ENCODE measurements at places on chromosomes 2 and 18.

DNA sequence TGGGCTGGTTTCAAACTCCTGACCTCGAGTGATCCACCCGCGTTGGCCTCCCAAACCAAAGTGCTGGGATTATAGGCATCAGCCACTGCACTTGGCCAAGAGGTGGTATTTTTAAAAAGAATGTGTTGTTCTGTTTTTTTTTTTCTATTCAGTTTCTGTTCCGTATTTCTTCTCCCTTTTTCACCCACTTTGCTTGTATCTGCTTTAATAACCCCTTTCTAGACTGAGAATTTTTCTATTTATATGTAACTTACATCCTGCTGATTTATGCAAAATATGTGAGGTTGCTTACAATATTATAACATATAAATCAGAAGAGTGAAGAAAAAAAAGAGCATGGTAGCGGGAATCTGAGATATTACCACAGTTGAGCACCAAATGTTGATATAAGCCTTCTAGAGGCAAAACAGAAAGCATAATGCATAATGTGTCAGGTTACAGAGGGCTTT lies 17.2 kb upstream of the LYPD6B start:
- DNase-seq: no peak

DNA sequence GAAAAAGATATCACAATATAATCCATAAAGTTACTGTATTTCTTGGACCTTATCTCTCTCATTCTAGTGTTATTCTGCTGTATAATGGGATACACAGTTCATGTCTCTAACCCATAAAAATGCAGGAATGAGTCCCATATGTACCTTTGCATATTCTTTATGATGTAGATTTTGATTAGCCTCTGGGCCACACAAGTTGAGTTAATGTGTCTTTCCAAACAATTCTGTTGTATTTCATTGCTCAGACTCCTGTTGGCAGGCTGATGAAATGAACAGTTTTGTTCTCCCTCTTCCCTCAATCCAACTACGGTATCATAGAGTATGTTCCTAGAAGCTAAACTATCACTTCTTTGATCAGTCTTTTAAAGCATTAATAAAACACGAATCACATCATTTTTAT lies 113.2 kb upstream of the SATB2 start:
- no peak for DNase-seq

DNA sequence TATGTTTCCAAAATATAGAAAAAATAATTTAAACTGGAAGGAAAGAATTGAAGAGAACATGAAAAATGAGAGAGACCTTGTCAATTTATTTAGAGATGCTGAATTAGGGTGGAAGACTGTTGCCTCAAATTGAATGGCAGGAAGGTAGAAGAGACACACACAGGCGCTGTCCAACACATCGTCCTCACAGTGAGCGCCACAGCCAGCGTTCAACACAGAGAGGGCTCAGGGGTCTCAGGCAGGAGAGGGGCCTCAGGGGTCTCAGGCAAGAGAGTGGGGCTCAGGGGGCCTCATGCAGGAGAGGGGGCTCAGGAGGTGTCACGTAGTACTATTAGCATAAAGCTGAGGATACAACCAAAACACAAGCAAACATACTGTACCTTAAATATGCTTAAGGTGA lies 65.7 kb downstream of the TMEM18 start:
- no peak for DNase-seq

DNA sequence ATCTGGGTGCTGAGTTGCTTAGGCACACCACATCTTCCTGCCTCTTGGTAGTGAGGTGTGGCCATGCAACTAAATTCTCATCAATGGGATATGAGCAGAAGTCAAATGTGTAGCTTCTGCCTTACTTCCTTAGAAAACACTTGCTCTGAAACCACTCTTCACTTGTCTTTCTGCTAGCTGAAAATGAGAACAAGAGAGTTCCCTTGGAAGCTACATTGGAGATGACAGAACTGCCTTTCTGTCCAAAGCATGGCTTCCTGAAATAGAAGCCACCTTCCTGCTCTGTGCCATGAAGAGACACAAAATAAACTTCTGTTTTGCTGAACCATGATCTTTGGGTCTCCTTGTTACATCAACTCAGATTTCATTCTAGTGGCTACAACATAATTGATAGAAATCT lies 659.9 kb downstream of the IRS1 start:
- DNase-seq: no peak

DNA sequence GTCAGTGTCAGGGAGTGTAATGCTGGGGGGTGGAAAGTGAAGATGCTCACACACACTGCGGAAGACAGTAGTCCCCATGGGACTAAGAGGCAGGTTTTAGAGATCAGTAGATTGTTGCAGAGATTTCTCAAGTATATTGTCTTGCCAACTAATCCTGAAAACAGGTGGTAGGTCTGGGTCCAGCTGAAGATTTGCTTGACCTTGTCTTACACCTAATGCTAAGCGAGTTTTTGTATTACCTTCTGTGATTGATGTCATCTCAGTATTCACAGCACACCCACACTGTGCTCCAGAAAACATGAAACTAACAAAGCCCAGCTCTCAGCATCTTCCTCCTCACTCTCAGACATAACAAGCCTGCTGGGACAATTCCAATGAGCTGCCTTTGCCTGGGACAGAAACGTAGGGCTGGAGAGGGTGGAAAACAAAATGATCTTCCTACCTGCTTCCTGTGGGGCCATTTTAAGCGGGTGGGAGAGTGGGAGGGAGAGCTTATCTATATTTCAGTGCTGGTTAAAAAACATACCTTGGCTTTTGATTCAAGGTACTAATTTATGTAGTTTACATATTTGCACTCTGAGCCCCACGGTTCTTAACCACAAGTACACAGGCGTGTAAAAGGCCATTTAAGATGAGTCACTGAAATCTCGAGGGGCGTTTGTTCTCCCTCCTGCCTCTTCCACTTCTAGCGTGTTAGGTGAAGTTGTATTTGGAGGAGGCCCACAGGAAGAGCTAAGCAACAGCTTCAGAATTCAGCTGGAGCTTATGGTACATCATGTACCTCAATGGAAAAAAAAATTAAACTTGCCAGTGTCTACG lies 23.1 kb upstream of the RBMS1 start:
- peak; percentile 67 for DNase-seq

- no peak for DNase-seq
Measured at GRCh38 chr2:127451981-127452380, 33.8 kb downstream of the PROC start.

DNA sequence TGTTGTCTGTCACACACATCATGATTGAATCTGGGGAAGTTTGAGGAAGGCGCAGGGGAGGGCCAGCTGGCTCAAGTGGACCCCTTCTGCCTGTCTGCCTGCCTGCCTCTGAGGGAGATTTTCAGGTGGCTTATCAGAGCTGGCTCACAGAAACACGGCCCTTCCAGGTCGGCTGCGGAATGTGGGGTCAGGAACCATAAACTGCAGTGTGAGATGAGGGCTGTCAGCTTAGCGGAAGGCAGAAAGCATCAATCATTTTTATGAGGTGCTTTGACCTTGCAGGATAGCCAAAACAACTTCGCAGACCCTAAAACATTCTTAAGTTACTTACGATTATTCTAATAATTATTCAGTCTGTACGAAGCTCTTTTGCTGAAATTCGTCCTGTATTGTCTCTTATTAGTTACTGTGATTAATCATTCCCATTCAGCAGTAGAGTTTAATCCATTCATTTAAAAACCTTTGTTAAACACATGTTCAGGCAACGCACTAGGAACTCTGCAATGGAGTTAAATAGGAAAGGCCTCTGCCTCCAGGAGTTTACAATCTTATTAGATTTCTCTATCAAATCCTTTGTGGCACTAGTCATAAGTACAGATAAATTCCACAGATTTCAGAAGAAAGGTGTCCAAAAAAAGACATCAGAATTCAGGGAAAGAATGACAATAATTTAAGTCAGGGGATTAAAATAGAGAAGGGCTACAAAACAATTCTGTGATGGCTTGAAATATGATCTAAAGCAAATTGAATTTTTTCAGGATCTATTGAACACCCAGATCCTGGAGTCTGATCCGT lies 371.6 kb downstream of the HRH4 start:
- peak; percentile 65 for DNase-seq

DNA sequence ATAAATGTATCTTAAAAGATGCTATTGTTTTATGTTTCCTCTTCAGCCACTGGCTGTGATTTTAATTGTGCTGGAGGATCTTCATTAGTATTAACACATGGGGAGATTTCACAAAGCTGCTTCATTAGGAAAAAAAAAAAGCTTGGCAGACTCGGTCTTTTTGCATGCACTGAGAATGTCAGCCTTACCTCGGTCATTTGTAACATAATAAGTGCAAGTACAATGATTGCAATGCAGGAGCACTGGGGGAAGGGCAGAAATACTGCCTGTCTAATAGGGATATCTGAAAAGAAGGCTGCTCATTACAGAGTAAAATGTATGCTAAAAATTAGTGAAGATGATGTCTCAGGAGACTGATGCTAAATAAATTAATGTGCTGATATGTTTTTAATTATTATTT lies 1.3 kb upstream of the BAZ2B start:
- peak; percentile 53 for DNase-seq

DNA sequence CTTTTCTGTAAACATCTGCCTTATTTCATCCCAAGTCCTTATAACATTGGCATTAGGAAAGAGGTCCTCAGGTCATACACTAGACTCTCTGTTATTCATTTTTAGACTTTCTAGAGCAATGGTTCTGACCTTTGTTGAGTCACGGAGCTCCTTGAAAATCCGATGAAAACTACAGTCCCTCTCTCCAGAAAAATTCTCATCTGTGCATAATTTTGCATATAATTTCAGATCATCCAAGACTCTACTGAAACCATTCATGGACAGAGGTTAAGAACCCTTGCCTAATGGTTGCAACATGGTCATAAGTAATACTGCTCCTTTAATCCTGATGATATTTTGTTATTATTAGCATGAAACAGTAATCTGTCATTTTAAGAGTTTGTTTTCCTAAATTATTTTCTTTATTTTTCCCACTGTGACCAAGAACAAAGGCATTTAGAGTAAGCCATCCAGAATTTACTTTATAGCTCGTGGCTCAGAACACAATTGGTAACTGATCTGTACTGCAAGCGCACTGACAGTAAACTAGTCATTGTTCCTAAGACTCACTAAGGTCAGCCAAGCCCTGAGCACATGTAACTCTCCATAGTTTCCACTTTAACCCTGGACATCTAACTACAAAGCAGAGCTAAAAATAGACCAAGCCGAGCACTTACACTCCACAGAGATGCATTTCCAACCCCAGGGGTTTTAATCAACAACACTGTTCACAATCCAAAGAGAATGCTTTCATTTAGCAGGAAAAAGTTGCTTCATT lies 8.4 kb downstream of the MYOM1 start:
- DNase-seq: peak; percentile 7

DNA sequence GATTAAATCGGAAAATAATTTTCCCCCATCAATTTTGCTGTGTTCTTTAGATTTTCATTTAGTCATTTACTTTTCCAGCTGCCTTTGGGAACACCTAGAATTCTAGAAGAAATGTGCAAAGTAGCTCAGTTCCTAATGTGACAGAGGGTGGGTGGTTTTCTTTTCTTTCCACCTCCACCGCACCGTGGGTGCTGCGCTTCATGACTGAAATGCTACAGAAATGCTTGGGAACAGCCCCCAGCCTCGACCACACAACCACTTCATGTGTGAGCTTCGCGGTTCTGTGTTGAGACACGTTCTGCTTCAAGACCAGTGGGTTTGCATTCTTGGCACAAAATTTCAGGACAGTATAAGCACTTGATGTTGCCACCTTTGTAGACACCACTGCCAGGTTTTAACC lies 30.9 kb downstream of the E2F6 start:
- DNase-seq: no peak

GRCh38 chr2:226671141-226671676 lies 128.4 kb downstream of the IRS1 start:
- DNase-seq: no peak

GRCh38 chr2:224930124-224930523 lies 112.1 kb downstream of the DOCK10 start:
- peak; percentile 57 for DNase-seq

DNA sequence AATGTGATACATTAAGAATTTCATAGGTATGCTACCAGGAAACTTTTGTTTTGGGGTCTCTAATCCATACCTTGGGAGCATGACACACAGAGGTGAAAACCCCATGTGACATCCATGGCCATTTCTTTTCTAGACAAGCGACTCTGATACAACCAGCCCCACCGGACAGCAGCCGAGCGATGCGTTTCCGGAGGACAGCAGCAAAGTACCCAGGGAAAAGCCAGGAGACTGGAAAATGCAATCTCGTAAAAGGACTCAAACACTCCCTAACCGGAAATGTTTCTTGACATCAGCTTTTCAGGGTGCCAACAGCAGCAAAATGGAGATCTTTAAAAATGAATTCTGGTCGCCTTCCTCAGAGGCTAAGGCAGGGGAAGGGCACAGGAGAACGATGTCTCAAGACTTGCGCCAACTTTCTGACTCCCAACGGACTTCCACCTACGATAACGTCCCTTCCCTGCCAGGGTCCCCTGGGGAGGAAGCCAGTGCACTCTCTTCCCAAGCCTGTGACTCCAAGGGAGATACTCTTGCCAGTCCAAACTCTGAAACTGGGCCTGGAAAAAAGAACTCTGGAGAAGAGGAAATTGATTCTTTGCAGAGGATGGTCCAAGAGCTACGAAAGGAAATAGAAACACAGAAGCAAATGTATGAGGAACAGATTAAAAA lies 48.9 kb downstream of the BMP10 start:
- no peak for DNase-seq

DNA sequence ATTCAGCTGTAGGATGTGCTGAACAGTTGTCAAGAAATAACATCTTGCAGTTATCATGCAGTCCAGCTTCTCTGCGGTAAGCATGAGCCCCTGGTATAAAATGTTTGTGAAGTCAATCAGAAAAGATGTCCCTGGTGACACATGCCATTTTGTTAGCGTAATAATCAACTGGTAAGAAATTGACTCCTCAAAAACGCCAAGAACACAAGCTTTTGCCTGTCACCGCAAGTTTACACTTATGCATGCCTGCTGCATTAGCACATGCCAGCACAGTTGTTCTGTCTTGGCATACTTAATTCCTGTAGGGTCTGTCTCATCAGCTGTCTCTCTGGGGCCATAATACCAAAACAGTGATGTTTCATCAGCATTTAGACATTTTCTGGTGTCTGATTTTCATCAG lies 524.8 kb upstream of the DSEL start:
- peak; percentile 14 for DNase-seq

GRCh38 chr2:151024696-151025251 lies 236.9 kb downstream of the RBM43 start:
- no peak for DNase-seq

- DNase-seq: no peak
Measured at GRCh38 chr18:33755391-33755790, 177.4 kb downstream of the ASXL3 start.

- no peak for DNase-seq
Measured at GRCh38 chr2:229884775-229885699, 36.8 kb downstream of the TRIP12 start.

DNA sequence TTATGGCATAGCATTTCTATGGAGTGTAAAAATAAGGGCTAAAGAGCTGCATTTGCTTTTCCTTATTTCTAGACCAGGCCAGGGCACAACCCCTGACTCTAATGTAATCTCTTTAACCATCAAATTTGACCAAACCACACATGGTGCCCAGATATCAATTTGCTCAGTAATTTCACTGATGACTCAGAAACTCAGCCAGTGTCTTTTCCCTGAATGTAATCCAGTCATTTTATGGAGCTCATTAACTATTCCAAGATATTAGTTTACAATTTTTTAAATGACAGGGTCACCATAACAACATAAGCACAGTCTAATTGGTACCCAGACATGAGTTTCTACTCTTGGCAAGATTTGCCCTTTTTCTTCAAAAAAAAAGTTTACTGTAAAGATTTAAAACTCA lies 270.8 kb upstream of the AGAP1 start:
- peak; percentile 84 for DNase-seq

GRCh38 chr2:206502729-206503128 lies 59.4 kb downstream of the ADAM23 start:
- no peak for DNase-seq

- peak; percentile 91 for DNase-seq
Measured at GRCh38 chr2:8662239-8662879, 19.5 kb upstream of the ID2 start.

Data from M059J (cell line).